Head of caudate nucleus (tissue), 42 donors: ENCODE measurements at places on chromosomes 4 and X.
A peak's percentile ranks its signal among the peaks of the same experiment; 100 is the strongest.

- DNase-seq, result no peak
These were observed 58.7 kb upstream of the KLF3 start for GRCh38 chr4:38605181-38605752.

GRCh38 chr4:23889814-23890341 is at the start of gene PPARGC1A:
TSS of gene PPARGC1A (minus strand) at chr4:23890047. CDS start at chr4:23889957, 90 bp downstream.
- DNase-seq, result peak; percentile 63

DNA sequence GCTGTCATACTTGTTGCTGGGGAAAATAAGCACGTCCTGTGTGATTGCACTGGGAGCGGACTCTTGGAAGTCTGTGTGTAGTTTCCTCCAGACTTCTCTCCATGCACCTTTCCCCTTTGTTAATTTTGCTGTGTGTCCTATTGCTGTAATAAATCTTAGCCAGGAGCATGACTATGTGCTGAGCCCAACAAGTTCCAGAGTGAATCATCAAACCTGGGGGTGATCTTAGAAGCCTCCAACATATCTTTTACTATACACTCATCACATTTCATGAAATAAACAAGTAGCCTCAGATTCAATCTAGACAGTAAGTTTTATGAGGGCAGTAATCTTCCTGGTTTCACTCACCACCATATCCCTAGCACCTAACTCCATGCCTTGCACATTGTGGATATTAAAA is 43.3 kb upstream of the FGF13 start:
- no peak for DNase-seq

DNA sequence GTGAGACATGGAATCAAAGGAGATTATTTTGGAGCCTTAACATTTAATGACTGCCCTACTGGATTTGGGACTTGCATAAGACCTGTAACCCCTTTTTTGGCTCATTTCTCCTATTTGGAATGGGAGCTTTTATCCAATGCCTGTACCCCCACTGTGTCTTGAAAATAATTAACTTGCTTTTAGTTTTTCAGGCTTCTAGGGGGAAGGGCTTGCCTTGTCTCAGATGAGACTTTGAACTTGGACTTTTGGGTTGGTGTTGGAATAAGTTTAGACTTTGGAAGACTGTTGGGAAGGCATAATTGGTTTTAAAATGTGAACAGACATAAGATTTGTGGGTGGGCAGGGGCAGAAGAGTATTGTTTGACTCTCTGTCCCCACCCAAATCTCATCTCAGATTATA is 189.1 kb upstream of the POU3F4 start:
- no peak for DNase-seq
